ENCODE measurements at places on chromosomes 6 and 20.

- DNase-seq = peak; percentile 84
Observed at GRCh38 chr6:30769088-30769852, 24.9 kb upstream of the IER3 start.

DNA sequence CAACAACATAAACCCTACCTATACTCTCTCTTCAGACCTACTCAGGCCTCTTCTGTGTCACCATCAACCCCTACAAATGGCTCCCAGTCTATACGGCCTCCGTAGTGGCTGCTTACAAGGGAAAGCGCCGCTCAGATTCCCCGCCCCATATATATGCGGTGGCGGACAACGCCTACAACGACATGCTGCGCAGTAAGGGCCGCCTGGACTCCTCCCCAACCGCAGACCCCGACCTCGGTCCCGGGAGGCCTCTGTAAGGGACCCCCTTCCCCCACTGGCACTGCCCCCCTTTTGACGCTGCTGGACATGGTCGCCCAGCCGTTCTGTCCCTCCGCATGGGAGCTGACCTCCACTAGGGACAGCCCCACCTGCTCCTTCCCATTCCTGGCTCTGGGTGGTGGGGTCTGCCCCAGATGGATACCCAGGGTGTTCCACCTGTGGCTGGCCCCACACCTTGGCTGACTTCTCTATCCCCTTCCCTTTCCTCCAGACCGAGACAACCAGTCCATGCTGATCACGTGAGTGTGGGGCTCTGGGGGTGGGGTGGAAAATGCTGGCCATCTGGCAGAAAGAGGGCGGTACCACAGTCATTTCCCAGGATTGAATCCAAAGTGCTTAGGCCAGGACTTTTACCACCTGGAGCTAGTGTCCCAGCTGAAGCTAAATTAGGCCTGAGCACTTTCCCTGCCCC, 25.0 kb downstream of the MYH7B start:
- DNase-seq = no peak

- no peak for DNase-seq
Observed at GRCh38 chr6:169028343-169028742, 225.3 kb downstream of the THBS2 start.

- no peak for DNase-seq
Observed at GRCh38 chr20:56995149-56995548, 271.3 kb downstream of the BMP7 start.

GRCh38 chr6:20173833-20174792, 38.2 kb downstream of the MBOAT1 start:
- no peak for DNase-seq

DNA sequence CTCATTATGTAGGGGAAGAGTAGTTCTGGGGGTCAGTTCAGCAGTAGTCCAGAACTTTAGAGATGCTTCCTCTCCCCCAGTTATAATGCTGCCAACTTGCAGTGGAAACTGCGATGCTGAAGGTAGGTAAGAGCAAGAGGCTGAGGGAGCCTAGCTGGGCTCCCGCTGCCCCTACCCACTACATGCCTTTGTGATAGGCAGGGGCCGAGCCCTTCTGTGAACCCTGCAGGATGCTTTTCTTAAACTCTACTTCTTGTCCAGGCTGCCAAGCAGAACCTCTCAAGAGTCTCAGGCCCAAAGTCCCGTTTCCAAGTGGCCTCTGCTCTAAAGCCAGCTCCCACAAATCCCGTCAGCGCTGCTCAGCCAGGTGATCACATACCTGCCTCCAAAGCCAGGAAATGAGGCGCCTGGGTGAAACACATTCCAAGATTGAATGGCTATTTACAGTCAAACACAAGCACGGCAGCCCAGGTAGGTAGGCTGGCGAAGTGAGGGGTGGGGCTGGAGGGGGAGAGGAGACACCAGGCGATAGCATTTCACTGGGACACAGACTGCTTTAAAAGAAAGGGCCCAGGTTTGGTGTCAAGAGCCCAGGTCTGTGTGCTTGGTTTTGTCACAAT, 150.7 kb downstream of the CD24 start:
- no peak for DNase-seq

DNA sequence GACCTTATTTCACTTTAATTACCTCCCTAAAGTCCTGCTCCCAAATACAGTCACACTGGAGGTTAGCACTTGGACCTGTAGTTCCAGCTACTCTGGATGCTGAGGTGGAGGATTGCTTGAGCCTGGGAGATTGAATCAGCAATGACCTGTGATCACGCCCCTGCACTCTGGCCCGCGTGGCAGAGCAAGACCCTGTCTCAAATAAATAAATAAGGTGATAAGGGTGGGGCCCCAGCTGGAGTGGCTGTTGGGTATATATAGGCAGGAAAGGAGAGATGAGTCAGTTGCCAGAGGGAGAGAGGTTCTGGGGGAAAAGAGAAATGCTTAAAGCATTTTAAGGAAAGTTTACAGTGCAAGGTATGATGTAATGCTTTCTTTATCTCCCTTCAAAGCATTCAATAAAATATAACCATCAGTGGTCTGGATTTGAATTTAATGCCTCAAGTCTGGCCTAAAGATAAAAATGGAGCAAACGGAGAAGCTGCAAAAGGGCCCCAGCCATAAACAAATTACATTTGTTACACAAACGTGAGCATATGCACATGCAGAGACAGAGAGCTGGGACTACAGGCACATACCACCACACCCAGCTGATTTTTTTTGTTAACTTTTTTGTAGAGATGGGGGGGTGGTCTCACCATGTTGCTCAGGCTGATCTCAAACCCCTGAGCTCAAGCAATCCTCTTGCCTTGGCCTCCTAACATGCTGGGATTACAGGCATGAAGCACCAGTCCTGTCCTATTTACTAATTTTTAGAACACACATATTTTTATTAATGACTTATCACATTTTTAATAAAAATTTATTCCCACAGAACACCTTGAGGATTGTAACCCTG, 6.1 kb upstream of the PM20D2 start:
- DNase-seq = no peak

DNA sequence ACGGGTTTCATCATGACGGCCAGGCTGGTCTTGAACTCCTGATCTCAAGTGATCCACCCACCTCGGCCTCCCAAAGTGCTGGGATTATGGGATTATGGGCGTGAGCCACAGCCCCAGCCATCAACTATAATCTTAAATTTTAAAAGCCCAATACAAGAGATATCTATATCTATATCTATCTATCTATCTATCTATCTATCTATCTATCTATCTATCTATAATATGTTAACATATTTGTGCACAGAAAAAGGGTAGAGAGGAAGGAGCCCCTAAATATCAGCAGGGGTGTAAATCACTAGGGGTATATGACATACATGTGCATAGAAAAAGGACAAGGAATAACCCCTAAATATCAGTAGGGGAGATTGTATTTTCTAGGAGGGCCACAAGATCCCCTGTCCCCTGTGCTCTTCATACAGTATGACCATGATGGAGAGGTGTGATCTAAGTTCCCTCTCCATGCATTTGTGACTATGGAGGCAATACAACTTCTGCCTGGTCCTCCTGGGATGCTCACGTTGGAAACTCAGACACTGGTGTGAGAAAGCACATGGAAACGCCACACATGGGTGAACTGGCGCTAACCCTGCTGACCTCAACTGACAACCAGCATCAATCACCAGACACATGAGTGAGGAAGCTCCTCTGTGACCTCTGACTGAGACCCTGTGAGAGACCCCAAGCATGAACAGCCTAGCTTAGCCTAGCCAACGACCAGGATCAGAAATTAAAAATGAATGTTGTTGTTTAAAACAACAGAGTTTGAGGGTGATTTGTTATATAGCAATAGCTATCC, 1.2 kb upstream of the SPATS1 start:
- no peak for DNase-seq

DNA sequence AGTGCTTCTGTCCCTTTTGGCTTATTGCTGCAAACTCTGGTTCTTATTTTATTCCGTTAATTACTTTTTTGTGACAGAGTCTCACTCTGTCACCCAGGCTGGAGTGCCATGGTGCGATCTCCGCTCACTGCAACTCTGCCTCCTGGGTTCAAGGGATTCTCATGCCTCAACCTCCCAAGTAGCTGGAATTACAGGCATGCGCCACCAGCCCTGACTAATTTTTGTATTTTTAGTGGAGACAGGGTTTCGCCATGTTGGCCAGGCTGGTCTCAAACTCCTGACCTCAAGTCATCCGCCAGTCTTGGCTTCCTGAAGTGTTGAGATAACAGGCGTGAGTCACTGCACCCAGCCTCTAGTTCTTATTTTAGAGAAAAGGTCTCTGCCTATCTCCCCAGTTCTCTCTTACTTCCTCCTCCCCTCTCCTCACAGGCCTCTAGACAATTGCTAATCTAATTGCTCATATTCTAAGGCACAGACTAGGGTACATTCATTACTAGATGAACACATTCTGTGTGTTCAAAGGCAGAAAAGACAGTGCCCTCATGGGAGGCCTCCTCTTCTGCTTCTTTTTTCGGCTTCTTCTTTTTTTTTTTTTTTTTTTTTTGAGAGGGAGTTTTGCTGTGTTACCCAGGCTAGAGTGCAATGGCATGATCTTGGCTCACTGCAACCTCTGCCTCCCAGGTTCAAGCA, 27.0 kb downstream of the EDEM2 start:
- DNase-seq = no peak

Measured in stimulated activated CD8-positive, alpha-beta memory T cell treated with anti-CD3 and anti-CD28 coated beads, Interleukin-7, amount 100 ng/mL, for 4 hours (primary cell).